ENCODE measurements at places on chromosomes 1 and 21. TPM values are rescaled to one million over a fixed set of nuclear protein-coding genes. Genes with fewer than 3 reads are reported as not detected.

Gene ITGB2
- 242 TPM for total RNA-seq

Gene SRGAP2
- 36.1 TPM for total RNA-seq

Gene DDAH1
- 9.3 TPM for total RNA-seq

Gene S1PR1
- 28.2 TPM for total RNA-seq

Gene ZNF670
- total RNA-seq, result 2.1 TPM

GRCh38 chr1:180157108-180157507, 2.4 kb downstream of the QSOX1 start:
- H3K4me3 ChIP-seq, result no peak overlapping the region
- no peaks in the 10 kb centered on the region for H3K27me3 ChIP-seq
- no peak for DNase-seq

DNA sequence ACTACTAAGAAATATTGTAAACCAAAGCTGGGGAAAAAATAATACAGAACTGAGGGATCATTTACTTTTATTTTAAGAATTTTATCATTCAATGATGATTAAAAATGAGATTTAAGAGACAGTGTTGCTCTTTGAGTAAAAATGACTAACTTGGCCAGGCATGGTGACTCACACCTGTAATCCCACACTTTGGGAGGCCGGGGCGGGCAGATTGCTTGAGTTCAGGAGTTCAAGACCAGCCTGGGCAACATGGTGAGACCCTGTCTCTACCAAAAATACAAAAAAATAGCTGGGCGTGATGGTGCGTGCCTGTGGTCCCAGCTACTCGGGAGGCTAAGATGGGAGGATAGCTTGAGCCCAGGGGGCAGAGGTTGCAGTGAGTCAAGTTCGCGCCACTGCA, 21.8 kb upstream of the PLEKHO1 start:
- DNase-seq, result no peak
- no peaks in the 10 kb centered on the region for H3K36me3 ChIP-seq
- no peaks in the 10 kb centered on the region for H3K4me1 ChIP-seq
- H3K27me3 ChIP-seq, result no peaks in the 10 kb centered on the region
- no peak overlapping the region for H3K4me3 ChIP-seq

DNA sequence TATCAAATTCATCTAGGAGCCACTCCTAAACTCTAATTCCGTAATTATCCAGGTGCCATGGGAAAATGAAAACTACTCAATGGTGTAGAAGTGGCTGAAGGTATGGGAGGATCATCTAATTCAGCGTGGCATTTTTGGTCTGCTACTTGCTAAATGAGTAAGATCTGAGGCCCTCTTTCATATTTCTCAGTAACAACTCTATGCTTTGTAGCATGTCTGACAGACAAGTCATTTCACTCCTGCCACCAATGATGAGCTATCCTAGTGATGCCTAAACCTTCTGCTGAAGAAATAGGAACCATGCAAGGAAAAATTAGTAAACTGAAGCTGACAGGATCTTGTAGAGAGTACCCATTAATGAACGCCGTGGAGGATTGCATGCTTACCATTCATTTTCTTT, 145.3 kb downstream of the NTNG1 start:
- H3K4me1 ChIP-seq, result no peaks in the 10 kb centered on the region
- H3K36me3 ChIP-seq, result no peaks in the 10 kb centered on the region
- DNase-seq, result no peak
- H3K4me3 ChIP-seq, result no peak overlapping the region
- no peaks in the 10 kb centered on the region for H3K27me3 ChIP-seq

DNA sequence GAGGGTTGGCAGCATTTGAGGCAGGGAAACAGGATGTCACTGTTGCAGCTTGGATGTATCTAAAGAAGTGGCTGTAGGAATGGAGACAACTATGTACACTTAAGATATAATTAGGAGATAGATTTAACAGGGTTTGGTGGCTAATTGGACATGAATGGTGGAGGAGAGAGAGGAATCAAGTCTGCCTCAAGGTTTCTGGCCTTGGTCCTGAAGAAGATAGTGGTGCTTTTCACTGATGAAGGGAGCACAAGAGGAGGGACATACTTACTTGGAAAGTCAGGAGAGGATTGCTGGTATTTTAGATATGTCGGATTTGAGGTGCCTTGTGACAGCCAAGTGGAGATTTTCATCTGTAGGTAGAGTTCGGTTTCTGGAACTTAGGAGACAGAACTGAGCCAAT, 123.9 kb downstream of the ST6GALNAC3 start:
- no peaks in the 10 kb centered on the region for H3K27me3 ChIP-seq
- H3K27ac ChIP-seq, result no peak overlapping the region
- DNase-seq, result no peak

GRCh38 chr1:11731691-11732283, 4.1 kb upstream of the AGTRAP start:
- no peaks in the 10 kb centered on the region for H3K27me3 ChIP-seq
- DNase-seq, result peak; percentile 79
- H3K36me3 ChIP-seq, result no peaks in the 10 kb centered on the region
- peak overlapping the region; percentile 63 for H3K4me3 ChIP-seq
